ENCODE measurements at places on chromosomes 16 and 17. TPM values are rescaled to one million over a fixed set of nuclear protein-coding genes. Genes with fewer than 3 reads are reported as not detected.

DNA sequence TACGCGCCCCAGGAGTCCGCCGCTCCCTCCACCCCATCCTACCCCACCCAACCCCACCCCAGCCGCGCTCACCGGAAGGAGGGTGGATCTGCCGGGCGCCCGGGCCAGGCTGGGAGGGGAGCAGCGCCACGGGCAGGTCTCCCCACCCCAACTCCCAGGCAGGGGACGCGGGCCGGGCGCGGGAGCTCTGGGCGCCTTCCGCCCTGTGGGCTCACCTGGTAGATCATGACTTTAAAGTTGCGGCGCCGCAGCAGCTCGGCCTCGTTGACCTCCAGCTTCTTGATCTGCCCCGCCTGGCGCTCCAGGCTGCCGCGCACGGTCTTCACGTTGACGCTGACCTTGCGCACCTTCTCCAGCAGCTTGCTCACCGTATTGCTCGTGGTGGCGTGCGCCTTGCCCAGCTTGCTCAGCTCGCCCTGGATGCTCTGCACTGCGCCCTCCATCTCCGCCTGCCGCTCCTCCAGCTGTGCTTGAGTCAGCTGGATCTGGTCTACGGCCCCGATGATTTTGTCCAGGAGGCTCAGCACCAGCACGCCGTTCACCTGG lies 571 bp downstream of the CAVIN1 start:
- H3K36me3 ChIP-seq: no peaks in the 10 kb centered on the region
- no peak for DNase-seq
- H3K27me3 ChIP-seq: peaks cover 39% of the 10 kb centered on the region
- H3K4me3 ChIP-seq: peak overlapping the region; percentile 52
- peaks cover 11% of the 10 kb centered on the region for H3K4me1 ChIP-seq
- peak overlapping the region; percentile 47 for H3K27ac ChIP-seq

GRCh38 chr16:57572978-57573728 lies 30.7 kb downstream of the ADGRG5 start:
- no peaks in the 10 kb centered on the region for H3K36me3 ChIP-seq
- no peak for DNase-seq
- no peak overlapping the region for H3K27ac ChIP-seq
- no peak overlapping the region for H3K4me3 ChIP-seq

- no peak overlapping the region for H3K4me3 ChIP-seq
- no peak for DNase-seq
- H3K4me1 ChIP-seq: no peaks in the 10 kb centered on the region
- H3K36me3 ChIP-seq: no peaks in the 10 kb centered on the region
- H3K27ac ChIP-seq: no peak overlapping the region
Observed at GRCh38 chr17:45984368-45984767, 14.7 kb upstream of the STH start.

DNA sequence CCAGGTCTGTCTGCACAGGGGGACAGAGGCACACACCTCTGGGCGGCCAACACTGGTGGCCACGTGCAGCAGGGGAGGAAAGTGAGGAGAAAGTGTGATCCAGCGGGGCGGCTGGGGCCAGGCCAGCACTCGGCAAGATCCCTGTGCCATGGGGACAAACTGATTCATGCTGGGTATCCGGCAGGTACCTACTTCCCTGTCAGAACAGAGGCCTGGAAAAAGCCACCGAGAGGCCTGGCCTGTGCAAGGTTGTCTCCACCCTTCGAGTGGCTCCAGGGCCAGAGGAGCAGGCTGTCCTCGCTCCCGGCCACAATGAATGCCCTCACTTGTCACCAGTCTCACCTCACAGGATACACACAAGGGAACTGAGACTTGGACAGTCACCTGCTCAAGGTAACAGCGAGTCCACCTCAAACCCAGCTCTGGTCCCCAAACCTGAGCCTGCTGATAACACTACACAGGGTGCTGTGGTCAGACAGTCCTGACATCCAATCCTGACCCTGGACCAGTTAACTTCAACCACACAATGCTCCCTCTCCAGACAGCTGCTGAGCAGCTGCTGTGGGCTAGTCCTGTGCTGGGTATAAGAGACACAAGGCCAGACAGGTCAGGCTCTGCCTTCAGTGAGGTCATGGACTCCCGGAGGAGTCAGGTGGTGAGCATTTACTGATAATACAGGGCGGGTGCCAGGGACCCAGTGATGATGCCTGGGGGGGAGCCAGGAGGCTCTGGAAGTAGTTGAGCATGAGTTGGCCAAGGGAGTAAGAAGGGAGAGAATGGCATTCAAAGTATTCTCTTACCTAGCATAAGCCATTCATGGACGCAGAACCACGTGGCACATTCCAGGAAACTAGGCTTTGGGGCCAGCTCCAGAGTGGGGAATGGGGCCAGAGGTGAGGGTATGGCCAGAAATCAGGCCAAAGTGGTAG lies 53.0 kb downstream of the VAC14 start:
- H3K4me1 ChIP-seq: peaks cover 38% of the 10 kb centered on the region
- no peak overlapping the region for H3K27ac ChIP-seq
- DNase-seq: no peak
- H3K27me3 ChIP-seq: no peaks in the 10 kb centered on the region

Gene ETV4
- 0.38 TPM for total RNA-seq

DNA sequence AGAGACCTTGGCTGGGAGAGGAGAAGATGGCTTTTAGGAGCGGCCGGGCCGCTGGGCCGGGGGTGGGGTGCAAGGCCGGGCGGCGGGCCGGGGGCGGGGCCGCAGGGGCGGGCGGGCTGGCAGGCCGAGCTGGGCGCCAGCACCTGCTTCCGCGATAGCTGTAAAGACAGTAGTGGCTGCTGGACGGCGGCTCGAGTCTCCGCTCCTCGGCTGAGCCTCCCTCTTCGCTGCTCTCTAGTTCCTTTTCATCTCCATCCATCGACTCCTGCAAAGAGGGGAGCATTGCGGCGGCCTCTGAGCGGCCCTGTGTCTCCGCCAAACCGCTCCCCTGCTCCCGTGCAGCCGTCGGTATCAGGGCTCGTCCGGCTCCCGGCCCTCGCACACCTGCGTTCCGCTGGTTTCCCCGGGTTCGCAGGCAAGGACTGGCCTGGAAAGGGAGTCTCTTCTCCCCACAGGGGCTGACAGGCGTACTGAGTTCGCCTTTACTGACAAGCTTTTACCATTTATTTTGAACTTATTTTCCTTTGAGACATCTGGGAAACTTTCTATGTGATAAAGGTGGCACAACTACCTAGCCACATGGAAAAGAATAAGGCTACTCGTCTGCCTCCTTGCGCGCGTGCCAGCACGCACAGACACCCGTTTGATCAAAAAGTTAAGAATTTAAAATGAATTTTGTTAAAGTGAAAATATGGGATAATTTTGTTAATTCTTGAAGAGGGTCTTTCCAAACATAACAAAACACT lies at the start of gene C17orf75:
Gene C17orf75, minus strand, starts transcription at position 317 of the 746 bp plus-strand sequence. Its CDS starts 34 bp downstream, at position 283.
- H3K27me3 ChIP-seq: no peaks in the 10 kb centered on the region
- H3K27ac ChIP-seq: peak within 1 kb of the TSS; percentile 68

Gene C17orf107
- 0.57 TPM for total RNA-seq

GRCh38 chr17:1847191-1847590 lies 17.4 kb downstream of the RPA1 start:
- H3K27ac ChIP-seq: no peak overlapping the region
- no peak for DNase-seq
- no peaks in the 10 kb centered on the region for H3K27me3 ChIP-seq
- peaks cover 71% of the 10 kb centered on the region for H3K36me3 ChIP-seq
- no peaks in the 10 kb centered on the region for H3K4me1 ChIP-seq

Gene SYT17
- 0.38 TPM for total RNA-seq

GRCh38 chr17:11909348-11909747 lies 87.9 kb downstream of the ZNF18 start:
- no peaks in the 10 kb centered on the region for H3K27me3 ChIP-seq
- no peak overlapping the region for H3K4me3 ChIP-seq
- DNase-seq: no peak
- H3K36me3 ChIP-seq: no peaks in the 10 kb centered on the region
- H3K4me1 ChIP-seq: no peaks in the 10 kb centered on the region
- no peak overlapping the region for H3K27ac ChIP-seq

Gene CDH1
- 30.9 TPM for total RNA-seq

GRCh38 chr17:83123896-83124801 lies 44.7 kb downstream of the METRNL start:
- peaks cover 6% of the 10 kb centered on the region for H3K4me1 ChIP-seq
- H3K4me3 ChIP-seq: no peak overlapping the region
- H3K27me3 ChIP-seq: peaks cover 43% of the 10 kb centered on the region
- DNase-seq: no peak
- H3K27ac ChIP-seq: no peak overlapping the region

- no peak overlapping the region for H3K4me3 ChIP-seq
- peaks cover 76% of the 10 kb centered on the region for H3K27me3 ChIP-seq
- no peaks in the 10 kb centered on the region for H3K4me1 ChIP-seq
- no peaks in the 10 kb centered on the region for H3K36me3 ChIP-seq
- no peak for DNase-seq
Observed at GRCh38 chr17:61444831-61445230, 7.4 kb upstream of the TBX4 start.

- no peaks in the 10 kb centered on the region for H3K27me3 ChIP-seq
- H3K4me1 ChIP-seq: peaks cover 22% of the 10 kb centered on the region
- no peaks in the 10 kb centered on the region for H3K36me3 ChIP-seq
- H3K27ac ChIP-seq: no peak overlapping the region
Observed at GRCh38 chr17:77665833-77666232, 292.7 kb upstream of the TNRC6C start.

Gene MMP15
- 1.2 TPM for total RNA-seq

GRCh38 chr17:77365584-77366186 lies 224.9 kb downstream of the SEC14L1 start:
- H3K27me3 ChIP-seq: no peaks in the 10 kb centered on the region
- no peak overlapping the region for H3K27ac ChIP-seq
- H3K36me3 ChIP-seq: no peaks in the 10 kb centered on the region
- no peak for DNase-seq
- no peak overlapping the region for H3K4me3 ChIP-seq
- H3K4me1 ChIP-seq: peaks cover 70% of the 10 kb centered on the region

DNA sequence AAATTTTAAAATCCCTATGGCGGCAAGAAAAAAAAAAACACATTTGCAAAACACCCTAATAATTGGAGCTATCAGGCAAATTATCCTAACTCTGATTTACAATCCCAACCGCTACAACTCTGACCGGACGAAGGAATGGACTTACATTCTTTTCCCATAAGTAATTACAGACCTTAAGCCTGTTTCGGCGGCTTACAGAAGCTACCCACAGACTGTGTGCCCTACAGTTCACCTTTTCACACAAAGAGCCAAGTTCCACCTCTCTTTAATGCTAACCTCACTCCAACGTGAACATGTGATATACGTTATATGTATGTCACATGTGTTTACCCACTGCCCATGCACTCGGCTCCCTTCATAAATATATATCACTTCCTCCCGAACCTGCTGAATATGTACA lies 8.7 kb upstream of the MEAK7 start:
- H3K27me3 ChIP-seq: peaks cover 9% of the 10 kb centered on the region
- DNase-seq: no peak
- H3K27ac ChIP-seq: peak overlapping the region; percentile 99
- peaks cover 74% of the 10 kb centered on the region for H3K4me1 ChIP-seq

- no peaks in the 10 kb centered on the region for H3K27me3 ChIP-seq
- no peak for DNase-seq
Observed at GRCh38 chr16:30622455-30623032, 12.4 kb upstream of the ZNF689 start.

- peaks cover 2% of the 10 kb centered on the region for H3K4me1 ChIP-seq
- DNase-seq: no peak
- no peak overlapping the region for H3K4me3 ChIP-seq
- no peak overlapping the region for H3K27ac ChIP-seq
- H3K27me3 ChIP-seq: peaks cover 3% of the 10 kb centered on the region
- H3K36me3 ChIP-seq: no peaks in the 10 kb centered on the region
Observed at GRCh38 chr17:78305801-78306200, 54.1 kb downstream of the SOCS3 start.

DNA sequence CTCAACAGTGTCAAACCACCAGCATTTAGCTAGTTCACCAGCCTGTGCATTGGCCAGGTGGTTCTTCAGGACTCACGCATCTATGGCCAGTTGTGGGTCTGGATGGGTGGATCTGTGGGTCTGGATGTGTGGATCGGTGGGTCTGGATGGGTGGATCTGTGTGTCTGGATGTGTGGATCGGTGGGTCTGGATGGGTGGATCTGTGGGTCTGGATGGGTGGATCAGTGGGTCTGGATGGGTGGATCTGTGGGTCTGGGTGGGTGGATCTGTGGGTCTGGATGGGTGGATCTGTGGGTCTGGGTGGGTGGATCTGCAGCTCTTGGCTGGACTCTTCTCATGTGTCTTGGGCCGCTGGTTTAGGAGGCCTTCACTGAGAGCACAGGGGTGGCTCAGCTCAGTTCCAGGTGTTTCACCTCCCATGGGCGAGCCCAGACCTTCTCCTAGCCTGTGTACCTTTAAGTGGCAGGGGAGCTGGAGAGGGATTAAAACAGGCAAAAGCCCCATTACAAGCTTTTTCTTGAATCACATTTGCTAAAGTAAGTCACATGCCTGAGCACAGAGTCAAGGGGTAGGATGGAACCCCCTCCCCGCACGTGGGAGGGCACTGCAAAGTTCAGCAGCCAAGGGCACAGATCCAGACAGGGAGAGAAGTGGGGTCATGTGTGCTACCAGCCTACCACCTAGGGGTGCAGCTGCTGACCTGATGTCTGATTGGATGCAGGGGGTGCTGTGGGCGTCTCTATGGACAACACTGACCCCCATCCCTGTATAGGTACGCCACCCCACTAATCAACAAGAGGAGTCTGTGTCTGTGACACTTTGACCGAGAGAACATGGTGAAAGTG lies 3.4 kb upstream of the NUBP1 start:
- no peaks in the 10 kb centered on the region for H3K27me3 ChIP-seq
- no peak overlapping the region for H3K27ac ChIP-seq
- no peaks in the 10 kb centered on the region for H3K36me3 ChIP-seq
- DNase-seq: no peak

Gene LPCAT2
- 5.2 TPM for total RNA-seq

DNA sequence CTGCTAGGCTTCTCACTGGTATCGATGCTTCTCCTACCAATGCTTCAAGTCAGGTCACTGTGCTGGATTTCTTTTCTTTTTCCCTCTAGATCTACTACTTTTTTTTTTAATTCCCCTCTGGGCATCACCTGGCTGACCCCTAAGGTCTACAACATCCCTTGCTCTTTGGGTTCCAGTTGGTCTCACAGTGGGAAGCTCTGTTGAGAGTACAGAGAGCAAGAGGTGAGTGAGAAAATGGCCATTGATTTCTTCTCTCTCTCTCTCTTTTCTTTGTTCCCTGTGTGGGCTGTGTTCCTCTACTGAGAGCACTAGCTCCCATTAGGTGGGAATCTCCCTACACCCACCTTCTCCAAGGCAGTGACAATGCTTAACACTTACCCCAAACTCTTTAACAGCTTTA lies 413.4 kb downstream of the KCNJ2 start:
- no peaks in the 10 kb centered on the region for H3K4me1 ChIP-seq
- no peak overlapping the region for H3K4me3 ChIP-seq
- H3K27ac ChIP-seq: no peak overlapping the region
- no peaks in the 10 kb centered on the region for H3K36me3 ChIP-seq
- no peak for DNase-seq

- H3K4me1 ChIP-seq: peaks cover 4% of the 10 kb centered on the region
- peak overlapping the region; percentile 78 for H3K4me3 ChIP-seq
- peak overlapping the region; percentile 32 for H3K27ac ChIP-seq
- H3K27me3 ChIP-seq: peaks cover 8% of the 10 kb centered on the region
- H3K36me3 ChIP-seq: no peaks in the 10 kb centered on the region
Observed at GRCh38 chr17:37490638-37491614, 1.2 kb downstream of the DUSP14 start.

GRCh38 chr17:45651145-45651709 lies 132.9 kb upstream of the CRHR1 start:
- H3K27ac ChIP-seq: no peak overlapping the region
- H3K27me3 ChIP-seq: peaks cover 22% of the 10 kb centered on the region
- H3K4me1 ChIP-seq: no peaks in the 10 kb centered on the region
- no peak for DNase-seq
- H3K4me3 ChIP-seq: no peak overlapping the region

- H3K36me3 ChIP-seq: peaks cover 17% of the 10 kb centered on the region
- no peak for DNase-seq
- H3K27ac ChIP-seq: no peak overlapping the region
- H3K4me1 ChIP-seq: no peaks in the 10 kb centered on the region
Observed at GRCh38 chr16:87324411-87325275, 7.5 kb upstream of the C16orf95 start.

Gene CTRB2
- not detected for total RNA-seq
